Neural crest cell (in vitro differentiated cells): ENCODE measurements at places on chromosomes 6 and 20. TPM values are rescaled to one million over a fixed set of nuclear protein-coding genes. Genes with fewer than 3 reads are reported as not detected.

DNA sequence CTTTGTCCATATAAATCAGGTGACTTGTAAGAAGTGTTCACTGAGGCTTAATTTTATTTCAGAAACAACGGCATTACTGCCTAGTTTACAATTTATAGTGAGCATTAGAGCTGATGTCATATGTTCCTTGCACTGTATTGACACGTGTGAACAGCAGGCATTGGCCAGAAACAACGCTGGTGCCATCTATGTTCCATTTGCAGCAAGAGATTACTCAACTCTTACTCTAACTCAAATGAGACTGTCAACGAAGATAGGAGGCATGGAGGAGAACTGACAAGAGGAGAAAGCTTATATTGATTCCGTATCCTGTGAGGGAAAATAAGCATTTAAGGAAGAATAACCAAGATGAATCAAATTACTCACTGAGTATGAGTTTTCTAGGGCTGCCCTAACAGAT is 48.4 kb downstream of the MTFR2 start:
- H3K4me3 ChIP-seq: no peak overlapping the region
- no peak for DNase-seq
- no peak overlapping the region for H3K27ac ChIP-seq

GRCh38 chr20:35117629-35118028 is 25.0 kb upstream of the TRPC4AP start:
- DNase-seq: no peak
- no peaks in the 10 kb centered on the region for H3K4me1 ChIP-seq
- H3K4me3 ChIP-seq: no peak overlapping the region
- H3K27ac ChIP-seq: peak overlapping the region; percentile 58

GRCh38 chr6:160202411-160202810 is 56.2 kb downstream of the SLC22A2 start:
- no peak for DNase-seq
- no peaks in the 10 kb centered on the region for H3K27me3 ChIP-seq
- H3K27ac ChIP-seq: no peak overlapping the region
- no peaks in the 10 kb centered on the region for H3K36me3 ChIP-seq
- H3K4me1 ChIP-seq: peaks cover 7% of the 10 kb centered on the region

GRCh38 chr6:166365806-166366205 is 16.9 kb downstream of the MPC1 start:
- H3K4me3 ChIP-seq: peak overlapping the region; percentile 41
- DNase-seq: no peak
- H3K27me3 ChIP-seq: no peaks in the 10 kb centered on the region
- no peaks in the 10 kb centered on the region for H3K36me3 ChIP-seq

DNA sequence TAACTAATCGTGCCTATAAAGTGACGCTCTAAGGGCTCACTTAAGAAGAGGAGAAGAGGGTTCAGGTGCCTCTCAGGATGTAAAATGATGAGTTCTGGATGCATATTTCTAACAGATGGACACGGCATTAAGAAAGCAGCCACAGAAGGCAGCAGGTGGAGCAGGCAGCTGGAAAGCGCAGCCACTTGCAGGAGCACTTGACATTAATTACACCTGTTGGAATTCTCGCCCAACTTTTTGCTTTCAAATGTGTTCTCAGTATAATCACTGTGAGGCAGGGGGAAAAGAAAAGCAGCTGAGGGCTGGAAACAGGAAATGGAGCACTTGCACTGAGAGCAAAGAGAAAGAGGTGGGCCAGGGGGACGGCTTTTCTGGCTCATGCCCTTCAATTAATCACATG is 164.2 kb downstream of the NKAIN2 start:
- H3K36me3 ChIP-seq: no peaks in the 10 kb centered on the region
- no peak overlapping the region for H3K4me3 ChIP-seq
- no peak overlapping the region for H3K27ac ChIP-seq
- no peaks in the 10 kb centered on the region for H3K27me3 ChIP-seq

- no peaks in the 10 kb centered on the region for H3K36me3 ChIP-seq
- no peak for DNase-seq
- peak overlapping the region; percentile 14 for H3K27ac ChIP-seq
- H3K4me1 ChIP-seq: peaks cover 13% of the 10 kb centered on the region
- H3K4me3 ChIP-seq: no peak overlapping the region
- no peaks in the 10 kb centered on the region for H3K27me3 ChIP-seq
Observed at GRCh38 chr6:49328051-49328744, 134.9 kb downstream of the MMUT start.

- H3K4me1 ChIP-seq: no peaks in the 10 kb centered on the region
Observed at GRCh38 chr6:88871498-88871897, 91.9 kb downstream of the RNGTT start.

DNA sequence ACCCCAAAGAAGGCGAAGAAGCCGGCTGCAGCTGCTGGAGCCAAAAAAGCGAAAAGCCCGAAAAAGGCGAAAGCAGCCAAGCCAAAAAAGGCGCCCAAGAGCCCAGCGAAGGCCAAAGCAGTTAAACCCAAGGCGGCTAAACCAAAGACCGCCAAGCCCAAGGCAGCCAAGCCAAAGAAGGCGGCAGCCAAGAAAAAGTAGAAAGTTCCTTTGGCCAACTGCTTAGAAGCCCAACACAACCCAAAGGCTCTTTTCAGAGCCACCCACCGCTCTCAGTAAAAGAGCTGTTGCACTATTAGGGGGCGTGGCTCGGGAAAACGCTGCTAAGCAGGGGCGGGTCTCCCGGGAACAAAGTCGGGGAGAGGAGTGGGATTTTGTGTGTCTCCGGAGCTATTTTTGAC is 69.6 kb downstream of the HFE start:
- H3K27me3 ChIP-seq: peaks cover 18% of the 10 kb centered on the region
- DNase-seq: peak; percentile 57
- H3K27ac ChIP-seq: peak overlapping the region; percentile 94
- peak overlapping the region; percentile 95 for H3K4me3 ChIP-seq
- H3K4me1 ChIP-seq: peaks cover 32% of the 10 kb centered on the region
- peaks cover 6% of the 10 kb centered on the region for H3K36me3 ChIP-seq

GRCh38 chr20:15185322-15185721 is 847.9 kb upstream of the FLRT3 start:
- H3K27me3 ChIP-seq: no peaks in the 10 kb centered on the region
- no peak for DNase-seq
- no peak overlapping the region for H3K27ac ChIP-seq
- peaks cover 4% of the 10 kb centered on the region for H3K4me1 ChIP-seq
- H3K4me3 ChIP-seq: no peak overlapping the region

DNA sequence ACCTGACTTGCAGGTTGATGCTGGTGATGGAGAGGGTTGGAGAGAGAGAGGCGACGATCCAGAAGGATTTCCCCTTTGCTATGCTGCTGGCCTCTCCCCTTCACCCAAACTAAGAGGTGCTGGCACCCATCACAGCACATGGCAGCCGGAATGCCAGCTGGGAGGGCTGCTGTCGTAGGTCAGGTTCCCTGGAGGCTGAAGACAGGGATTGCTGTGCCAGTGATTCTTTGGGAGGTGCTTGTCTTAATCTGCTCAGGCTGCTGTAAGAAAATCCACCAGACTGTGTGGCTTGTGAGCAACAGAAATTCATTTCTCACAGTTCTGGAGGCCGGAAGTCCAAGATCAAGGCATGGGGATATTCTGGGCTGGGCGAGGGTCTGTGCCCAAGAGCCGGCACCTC is 4.4 kb upstream of the ARFGAP1 start:
- H3K4me3 ChIP-seq: peak overlapping the region; percentile 45
- H3K36me3 ChIP-seq: no peaks in the 10 kb centered on the region
- H3K27me3 ChIP-seq: no peaks in the 10 kb centered on the region
- no peak for DNase-seq
- H3K27ac ChIP-seq: peak overlapping the region; percentile 27
- H3K4me1 ChIP-seq: peaks cover 28% of the 10 kb centered on the region

DNA sequence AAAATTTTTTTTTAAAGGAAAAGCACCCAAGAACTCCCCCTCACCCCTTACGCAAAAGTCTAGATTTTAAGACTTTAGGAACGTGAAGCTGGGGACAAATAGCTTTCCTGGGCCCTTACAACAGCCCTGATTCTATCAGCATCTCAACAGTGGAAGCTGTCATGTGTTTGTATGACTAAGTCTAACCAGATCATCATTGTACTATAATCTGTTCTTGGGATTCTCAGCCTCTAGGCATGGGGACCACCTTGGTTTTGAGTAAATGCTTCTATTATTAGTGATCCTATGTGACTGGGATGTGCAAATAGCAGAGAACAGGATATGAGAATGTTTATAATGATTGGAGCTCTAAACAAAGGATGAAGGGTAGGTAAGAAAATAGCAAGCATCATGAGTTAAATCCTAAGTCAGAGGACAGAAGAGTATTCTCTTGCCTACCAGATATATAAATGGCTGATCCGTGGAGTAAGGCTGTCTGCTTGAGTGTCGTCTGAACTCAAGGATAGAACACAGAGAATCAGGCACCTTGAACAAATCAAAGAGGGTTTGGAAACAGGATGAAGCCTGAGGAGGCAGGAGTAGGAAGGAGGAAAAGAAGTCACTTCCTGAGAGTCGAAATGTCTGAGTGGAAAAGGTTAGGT is 105.7 kb upstream of the FAM184A start:
- H3K36me3 ChIP-seq: peaks cover 6% of the 10 kb centered on the region
- peaks cover 7% of the 10 kb centered on the region for H3K4me1 ChIP-seq
- no peak overlapping the region for H3K4me3 ChIP-seq
- no peak overlapping the region for H3K27ac ChIP-seq

DNA sequence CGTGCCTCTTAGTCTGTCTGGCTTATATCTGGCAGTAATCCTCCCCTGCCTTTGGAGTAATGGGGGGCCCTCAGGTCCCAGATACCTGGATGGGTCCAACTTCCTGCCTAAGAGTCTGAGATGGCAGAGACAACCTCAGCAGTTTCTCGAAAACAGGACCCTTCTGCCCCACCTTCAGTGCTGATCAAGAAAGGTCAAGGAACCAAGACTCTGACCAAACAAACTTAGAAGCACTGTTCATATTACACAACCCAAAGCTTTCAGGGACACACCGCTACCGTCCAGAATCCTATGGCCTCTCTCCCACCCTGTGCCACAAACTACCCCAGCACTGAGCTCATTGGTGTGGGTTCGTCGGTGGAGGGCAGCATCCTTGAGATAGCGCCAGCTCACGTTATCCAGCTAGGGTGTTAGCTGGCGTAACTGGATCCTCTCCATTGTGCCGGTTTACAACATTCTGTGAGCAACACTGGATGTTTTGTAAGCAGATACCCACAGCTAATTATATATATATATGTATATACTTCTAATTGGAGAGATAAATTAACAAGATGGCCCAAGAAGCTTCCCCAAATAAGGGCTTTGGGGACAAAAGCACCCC is 7.6 kb upstream of the TMC2 start:
- H3K27me3 ChIP-seq: peaks cover 94% of the 10 kb centered on the region
- DNase-seq: no peak
- H3K36me3 ChIP-seq: no peaks in the 10 kb centered on the region
- peaks cover 16% of the 10 kb centered on the region for H3K4me1 ChIP-seq
- H3K4me3 ChIP-seq: peak overlapping the region; percentile 45

DNA sequence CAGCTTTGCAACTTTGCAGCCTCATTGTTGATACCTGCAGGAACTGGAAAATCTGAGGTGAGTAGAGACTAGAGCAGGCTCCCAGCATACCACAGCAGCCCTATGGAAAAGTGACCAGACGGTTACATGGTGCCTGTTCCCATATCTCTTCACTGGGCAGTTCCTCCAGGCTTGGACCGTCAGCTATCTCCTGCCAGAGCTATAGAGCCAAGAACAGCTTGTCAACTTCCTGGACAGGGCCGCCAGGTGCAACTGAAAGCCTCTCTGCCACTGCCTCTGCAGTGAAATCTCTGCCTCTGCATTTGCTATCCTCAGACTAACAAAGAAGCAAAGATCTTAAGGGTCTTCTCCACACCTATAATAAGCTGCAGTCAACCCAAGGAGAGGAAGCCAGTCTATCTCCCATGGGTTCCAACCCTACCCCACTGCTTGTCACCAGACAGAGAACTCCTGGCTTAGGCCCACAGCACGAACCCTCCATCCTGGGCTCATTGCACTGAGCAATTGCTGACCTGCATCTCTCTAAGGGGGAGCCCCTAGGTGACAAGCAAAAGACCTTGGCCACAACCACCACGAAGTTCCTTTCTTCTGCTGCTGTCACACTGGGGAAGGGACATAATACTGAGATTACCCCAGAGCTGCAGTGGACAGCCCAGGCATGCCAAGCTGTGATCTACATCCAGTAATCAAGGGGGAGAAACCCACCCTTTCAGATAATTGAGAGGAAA is 60.1 kb upstream of the KHDRBS2 start:
- no peak overlapping the region for H3K27ac ChIP-seq
- no peaks in the 10 kb centered on the region for H3K4me1 ChIP-seq
- no peaks in the 10 kb centered on the region for H3K27me3 ChIP-seq

- no peaks in the 10 kb centered on the region for H3K27me3 ChIP-seq
- H3K27ac ChIP-seq: no peak overlapping the region
- no peak overlapping the region for H3K4me3 ChIP-seq
- H3K36me3 ChIP-seq: no peaks in the 10 kb centered on the region
- no peak for DNase-seq
Observed at GRCh38 chr20:61420056-61420455, 168.0 kb downstream of the CDH4 start.

GRCh38 chr6:116087437-116088027 is 13.1 kb upstream of the NT5DC1 start:
- H3K27ac ChIP-seq: no peak overlapping the region
- no peaks in the 10 kb centered on the region for H3K36me3 ChIP-seq
- H3K4me3 ChIP-seq: no peak overlapping the region
- DNase-seq: no peak
- no peaks in the 10 kb centered on the region for H3K4me1 ChIP-seq
- H3K27me3 ChIP-seq: no peaks in the 10 kb centered on the region

GRCh38 chr6:32167154-32167760 is 2.9 kb downstream of the EGFL8 start:
- H3K4me1 ChIP-seq: peaks cover 54% of the 10 kb centered on the region
- H3K27ac ChIP-seq: peak overlapping the region; percentile 90
- peak overlapping the region; percentile 74 for H3K4me3 ChIP-seq
- peaks cover 40% of the 10 kb centered on the region for H3K36me3 ChIP-seq
- H3K27me3 ChIP-seq: peaks cover 3% of the 10 kb centered on the region
- no peak for DNase-seq

DNA sequence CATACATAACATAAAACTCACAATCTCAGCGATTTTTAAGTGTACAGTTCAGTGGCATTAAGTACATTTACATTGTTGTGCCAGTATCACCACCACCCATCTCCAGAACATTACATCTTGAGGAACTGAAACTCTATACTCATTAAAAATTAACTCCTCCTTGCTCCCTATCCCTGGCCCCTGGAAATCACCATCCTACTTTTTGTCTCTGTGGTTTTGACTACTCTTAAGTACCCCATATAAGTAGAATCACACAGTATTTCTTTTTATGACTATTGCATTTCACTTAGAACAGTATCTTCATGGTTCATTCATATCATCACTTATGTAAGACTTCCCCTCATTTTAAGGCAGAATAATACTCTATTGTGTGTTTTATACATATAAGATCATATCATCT is 1108.1 kb downstream of the GRIK2 start:
- H3K27me3 ChIP-seq: no peaks in the 10 kb centered on the region
- H3K4me1 ChIP-seq: no peaks in the 10 kb centered on the region
- no peak overlapping the region for H3K4me3 ChIP-seq
- no peak overlapping the region for H3K27ac ChIP-seq

Gene SCGN
- not detected in 2 replicates for total RNA-seq

Gene C20orf96
- total RNA-seq: 34.0 and 40.8 TPM in 2 replicates

Gene RAB23
- 20.1 and 21.1 TPM in 2 replicates for total RNA-seq

Gene BPIFB2
- total RNA-seq: not detected in 2 replicates

Gene NOL7
- total RNA-seq: 54.7 and 63.6 TPM in 2 replicates

Gene LINC00237
- not detected in 2 replicates for total RNA-seq

Gene PACRG
- total RNA-seq: 0.59 and 1.8 TPM in 2 replicates

Gene ADGB
- not detected in 2 replicates for total RNA-seq
